ENCODE measurements at places on chromosomes 4 and X.

DNA sequence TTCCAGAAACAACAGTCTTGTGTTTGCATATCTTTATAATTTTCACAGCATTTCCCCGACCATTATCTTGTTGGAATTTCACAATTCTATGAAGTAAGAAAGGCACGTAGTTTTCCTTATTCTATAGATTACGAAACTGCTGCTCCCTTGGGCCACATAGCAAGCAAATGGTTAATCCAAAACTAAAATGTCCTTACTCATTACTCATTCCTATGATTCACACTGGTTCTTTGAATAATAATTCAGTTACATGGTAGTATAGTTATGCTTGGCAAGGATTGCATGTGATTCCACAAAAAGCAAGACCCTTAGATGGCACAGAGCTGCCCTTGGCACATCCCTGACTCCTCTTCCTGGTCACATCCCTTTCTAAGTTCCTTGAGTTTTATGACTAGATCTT, 51.2 kb downstream of the OR13H1 start:
- no peak for DNase-seq

DNA sequence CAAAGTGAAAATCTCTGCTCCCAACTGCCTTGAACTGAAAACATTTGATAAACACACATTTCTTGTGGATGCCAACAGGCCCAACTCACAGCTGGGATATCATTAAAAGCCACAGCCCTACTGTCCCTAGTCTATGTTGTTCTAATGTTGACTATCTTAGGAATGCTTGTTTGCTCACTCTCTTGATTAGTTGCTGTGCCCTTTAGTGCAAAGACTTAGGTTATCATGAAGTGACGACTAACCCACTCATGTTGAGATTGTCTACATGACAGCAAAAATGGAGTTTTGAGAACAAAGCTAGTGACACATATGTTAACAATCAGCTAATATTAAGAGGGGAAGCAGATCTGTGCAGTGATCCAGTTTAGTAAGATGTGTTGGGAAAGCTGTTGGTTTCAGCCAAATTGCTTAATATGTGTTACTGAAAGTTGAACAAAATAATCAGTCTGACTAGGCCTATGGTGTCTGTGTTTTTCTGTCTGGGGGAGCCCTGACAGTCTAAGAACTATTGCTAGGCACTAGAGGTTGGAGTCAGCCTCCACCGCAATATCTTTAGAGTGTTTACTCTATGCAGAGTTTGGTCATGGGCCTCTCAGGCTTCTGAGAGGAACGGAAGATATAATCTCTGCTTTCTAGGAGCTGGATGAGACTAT, 125.5 kb downstream of the ATG4A start:
- DNase-seq, result no peak

- DNase-seq, result no peak
These were observed 543.1 kb upstream of the ADGRL3 start for GRCh38 chr4:60657041-60657440.

DNA sequence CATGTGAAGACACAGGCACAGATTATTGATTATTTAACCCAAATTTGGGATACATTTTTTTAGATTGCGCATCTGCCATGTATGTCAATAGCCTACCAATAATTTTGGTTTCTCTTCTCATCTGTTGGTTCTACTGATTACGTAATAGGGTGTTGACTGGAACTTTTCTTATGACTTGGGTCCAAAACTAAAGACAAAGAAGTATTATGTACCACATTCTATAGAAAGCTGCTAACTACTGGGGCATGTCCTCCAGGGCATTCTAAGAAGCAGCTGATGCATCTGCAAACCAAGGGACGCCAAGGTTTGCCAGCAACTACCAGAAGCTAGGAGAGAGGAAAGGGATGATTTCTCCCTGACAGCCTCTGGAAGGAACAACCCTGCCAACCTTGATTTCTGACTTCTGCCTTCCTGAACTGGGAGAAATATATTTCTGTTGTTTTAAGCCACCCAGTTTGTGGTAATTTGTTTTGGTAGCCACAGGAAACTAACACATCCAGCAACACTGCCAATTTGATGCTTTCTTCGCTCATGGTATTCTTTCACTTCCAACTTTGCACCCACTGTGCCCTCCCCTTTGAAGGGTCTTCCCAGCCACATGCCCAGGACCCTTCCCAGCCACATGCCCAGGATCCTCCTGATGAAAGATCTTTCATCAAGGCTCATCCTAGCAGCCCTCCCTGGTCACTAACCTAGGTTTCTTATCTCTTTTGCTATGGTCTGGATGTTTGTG, 15.9 kb upstream of the TLR1 start:
- no peak for DNase-seq

- DNase-seq, result no peak
These were observed 64.7 kb downstream of the IL13RA2 start for GRCh38 chrX:114952696-114953095.

DNA sequence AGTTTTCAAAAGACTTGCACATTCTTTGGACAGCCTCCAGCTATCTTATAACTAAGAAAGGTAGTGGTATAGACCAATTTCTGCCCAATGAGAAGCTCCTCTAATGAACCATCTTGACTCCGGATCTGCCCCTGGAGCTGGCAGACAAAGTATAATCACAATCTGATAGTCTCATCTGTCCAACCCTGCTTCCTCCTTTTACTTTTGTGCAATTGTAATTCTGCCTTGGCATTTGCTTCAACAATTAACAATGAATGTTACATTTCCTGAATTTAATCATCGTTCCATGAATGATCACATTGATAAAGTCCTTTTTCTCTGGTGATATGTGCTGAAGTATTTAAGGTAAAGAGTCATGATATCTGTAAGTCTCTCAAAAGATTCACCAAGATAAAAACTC, 27.8 kb downstream of the FRYL start:
- no peak for DNase-seq

DNA sequence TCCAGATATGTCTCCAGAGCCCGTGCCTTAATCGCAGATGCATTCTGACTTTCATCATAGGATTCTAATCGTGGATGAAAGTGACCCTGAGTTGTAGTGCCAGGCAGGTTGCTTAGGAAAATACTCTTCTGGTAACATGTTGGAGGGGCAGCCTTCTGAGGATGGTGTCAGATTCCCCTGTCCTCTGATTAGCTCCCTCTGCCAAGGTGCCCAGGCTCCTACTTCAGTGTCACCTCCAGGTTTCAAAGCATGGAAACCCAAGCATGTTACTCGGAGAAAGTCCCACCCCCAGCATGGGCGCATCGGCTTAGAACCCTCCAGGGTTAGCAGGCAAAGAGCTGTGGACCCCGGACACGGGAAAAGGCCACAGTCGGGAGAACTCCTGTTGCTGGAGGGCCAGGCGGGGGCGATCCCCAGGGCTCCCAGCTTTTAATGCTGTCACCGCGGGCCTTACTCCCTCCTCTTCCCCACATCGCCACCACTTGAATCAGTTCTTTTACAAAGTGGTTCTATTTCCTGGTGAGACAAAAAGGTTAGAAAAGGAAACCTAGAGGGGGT, 44.5 kb downstream of the TRIM2 start:
- DNase-seq, result no peak

- no peak for DNase-seq
These were observed 37.0 kb downstream of the NOP14 start for GRCh38 chr4:2925931-2926860.

DNA sequence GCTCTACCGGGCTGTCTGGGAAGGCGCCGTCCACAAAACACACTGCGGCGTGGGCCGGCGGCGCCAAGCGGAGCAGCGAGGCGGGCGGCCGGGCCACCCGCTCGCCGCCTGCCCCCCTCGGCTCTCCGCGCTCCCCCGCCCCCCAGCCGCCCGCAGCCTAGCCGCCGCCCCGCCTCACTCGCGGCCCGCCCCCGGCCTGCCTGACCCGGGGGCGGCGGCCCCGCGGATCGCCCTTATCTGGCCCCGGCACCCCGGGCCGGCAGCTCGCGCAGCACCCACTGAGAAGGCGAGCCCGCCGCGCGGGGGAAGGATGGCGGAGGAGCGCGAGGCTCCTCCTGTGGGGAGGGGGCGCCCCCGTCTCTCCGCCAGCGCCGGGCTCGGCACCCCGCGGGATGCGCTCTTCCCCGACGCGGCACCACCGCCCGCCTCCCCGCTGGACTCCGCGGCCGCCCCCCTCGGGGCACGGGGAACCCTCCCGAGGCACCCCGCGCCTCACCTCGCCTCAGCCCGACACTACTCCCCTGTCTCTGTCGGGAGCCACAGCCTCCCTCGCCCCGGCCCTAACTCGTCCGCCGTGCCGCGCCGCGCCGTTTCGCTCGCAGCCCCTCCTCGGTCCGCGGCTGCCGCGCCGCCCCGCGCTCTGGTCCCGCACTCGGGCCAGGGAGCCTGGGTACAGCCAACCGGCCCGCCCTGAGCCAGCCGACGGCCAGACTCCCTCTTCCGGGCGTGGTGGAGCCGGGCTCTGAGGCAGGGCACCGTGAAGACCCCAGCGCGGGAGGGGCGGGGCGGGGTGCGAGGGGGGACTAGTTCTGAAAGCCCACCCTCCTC, 566 bp downstream of the ATP11C start:
- DNase-seq, result peak; percentile 34

DNA sequence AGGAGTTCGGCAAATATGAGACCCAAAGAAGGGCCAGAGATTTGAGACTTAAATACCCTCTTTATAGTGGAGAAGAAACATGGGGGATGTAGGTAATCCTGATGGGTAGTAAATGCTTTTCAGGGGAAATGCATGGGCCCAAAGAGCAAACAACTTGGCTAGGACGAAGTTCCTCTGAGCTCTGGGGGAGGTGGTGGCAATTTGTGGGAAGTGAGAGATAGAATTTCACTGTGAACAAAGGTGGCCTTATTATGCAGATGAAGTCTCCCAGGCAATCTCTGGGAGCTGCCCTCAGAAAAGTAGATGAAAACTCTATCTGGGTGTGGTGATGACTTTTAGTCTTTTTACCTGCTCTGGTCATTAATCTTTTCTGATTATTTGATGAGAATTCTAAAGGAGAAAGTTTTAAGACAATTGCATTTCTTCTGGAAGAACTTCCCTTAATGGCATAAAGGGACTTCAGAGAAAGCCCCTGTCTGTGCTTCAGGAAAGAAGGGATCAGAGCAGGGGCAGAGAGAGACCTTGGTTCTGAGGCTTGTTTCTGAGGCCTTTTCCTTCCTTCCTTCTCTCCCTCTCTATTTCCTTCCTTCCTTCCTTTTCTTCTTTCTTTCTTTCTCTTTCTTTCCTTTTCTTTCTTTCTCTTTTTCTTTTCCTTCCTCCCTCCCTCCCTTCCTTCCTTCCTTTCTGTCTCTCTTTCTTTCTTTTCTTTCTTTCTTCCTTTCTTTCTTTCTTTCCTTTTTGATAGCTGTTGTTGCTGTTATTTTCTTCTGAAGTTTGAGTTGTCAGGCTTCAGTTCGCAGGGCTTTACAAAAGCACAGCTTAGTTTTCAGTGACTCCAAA, 37.5 kb upstream of the MAOA start:
- no peak for DNase-seq

DNA sequence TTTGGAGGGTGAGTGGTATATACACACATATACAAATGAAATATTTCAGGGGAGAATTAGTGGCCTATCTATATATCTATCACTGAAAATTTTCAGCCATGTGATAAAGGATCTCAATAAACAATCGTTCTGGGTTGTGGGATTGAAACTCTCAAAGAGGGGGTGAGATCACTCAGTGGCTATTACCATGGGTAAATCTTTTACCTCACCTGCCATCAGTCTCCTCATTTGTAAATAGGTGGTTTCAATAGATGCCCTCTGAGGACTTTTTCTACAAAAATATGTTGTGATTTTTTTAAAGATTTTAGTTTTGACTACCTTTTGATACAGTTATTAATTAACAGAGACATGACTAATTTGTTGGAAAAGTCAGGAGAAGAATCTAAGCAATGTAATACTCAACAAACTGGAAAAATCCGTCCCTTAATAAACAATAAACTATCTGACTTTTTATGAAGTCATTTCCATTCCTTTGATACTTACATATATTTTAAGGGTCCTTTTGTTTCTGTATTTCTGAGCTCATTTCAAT, 192.8 kb downstream of the MAD2L1 start:
- no peak for DNase-seq

GRCh38 chr4:116016201-116016600, 902.8 kb upstream of the NDST4 start:
- peak; percentile 82 for DNase-seq

DNA sequence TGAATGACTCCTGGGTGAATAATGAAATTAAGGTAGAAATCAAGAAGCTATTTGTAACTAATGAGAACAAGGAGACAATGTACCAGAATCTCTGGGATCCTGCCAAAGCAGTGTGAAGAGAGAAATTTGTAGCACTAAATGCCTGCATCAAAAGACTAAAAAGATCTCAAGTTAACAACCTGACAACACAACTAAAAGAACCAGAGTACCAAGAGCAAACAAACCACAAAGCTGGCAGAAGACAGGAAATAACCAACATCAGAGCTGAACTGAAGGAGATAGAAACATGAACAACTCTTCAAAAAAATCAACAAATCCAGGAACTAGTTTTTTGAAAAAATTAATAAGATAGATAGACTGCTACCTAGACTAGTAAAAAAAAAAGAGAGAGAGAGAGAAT, 8.4 kb downstream of the CFAP299 start:
- DNase-seq, result no peak

DNA sequence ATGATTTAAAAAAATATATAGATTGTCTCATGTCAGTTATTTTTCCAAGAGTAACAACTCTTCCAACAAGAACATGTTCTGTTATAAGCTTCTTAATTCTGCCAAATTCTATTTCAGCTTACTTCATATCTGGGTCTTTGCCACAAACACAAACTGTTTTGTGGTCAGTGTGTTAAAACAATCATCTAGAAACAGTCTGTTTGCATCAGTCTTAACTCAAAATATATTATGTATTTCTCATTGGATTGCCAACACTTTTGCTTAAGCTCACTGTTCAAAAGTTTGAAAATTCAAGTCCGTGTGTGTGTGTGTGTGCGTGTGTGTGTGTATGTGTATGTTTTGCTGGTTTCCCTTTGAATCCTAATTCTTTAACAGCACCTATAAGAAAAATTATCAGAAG, 752.3 kb upstream of the NDST4 start:
- no peak for DNase-seq

- no peak for DNase-seq
These were observed 99.0 kb upstream of the FTHL17 start for GRCh38 chrX:31170792-31171191.

GRCh38 chr4:41437111-41437536, 100.8 kb upstream of the LIMCH1 start:
- DNase-seq, result no peak

GRCh38 chrX:101507372-101507771, 22.1 kb downstream of the ARMCX4 start:
- DNase-seq, result no peak

Measured in RWPE2 (cell line).